ENCODE measurements at places on chromosomes 2 and 18. TPM values are rescaled to one million over a fixed set of nuclear protein-coding genes. Genes with fewer than 3 reads are reported as not detected.

The PKP4 gene
- total RNA-seq, result 30.5 TPM

The CARF gene
- total RNA-seq, result 8.0 TPM

The SNTG2 gene
- 0.57 TPM for total RNA-seq

The M1AP gene
- total RNA-seq, result not detected

The SCN9A gene
- 1.9 TPM for total RNA-seq

The UGT1A10 gene
- total RNA-seq, result not detected

The ASIC4 gene
- 0.16 TPM for total RNA-seq

The NPAS2 gene
- total RNA-seq, result 4.8 TPM

The DAPL1 gene
- total RNA-seq, result not detected

The KCNG2 gene
- not detected for total RNA-seq

The DIPK1C gene
- not detected for total RNA-seq

The CTDP1 gene
- total RNA-seq, result 29.1 TPM

The PLCL1 gene
- 2.2 TPM for total RNA-seq

The MAL gene
- total RNA-seq, result 187 TPM

The EFR3B gene
- 0.09 TPM for total RNA-seq

The MC5R gene
- 0.09 TPM for total RNA-seq

The FEV gene
- not detected for total RNA-seq

The ZNG1B gene
- total RNA-seq, result 36.5 TPM

The LYG2 gene
- total RNA-seq, result not detected

The FAP gene
- total RNA-seq, result not detected

The NBAS gene
- total RNA-seq, result 34.1 TPM

The LYPD6B gene
- total RNA-seq, result not detected
